ENCODE measurements at places on chromosomes 2 and 18.

DNA sequence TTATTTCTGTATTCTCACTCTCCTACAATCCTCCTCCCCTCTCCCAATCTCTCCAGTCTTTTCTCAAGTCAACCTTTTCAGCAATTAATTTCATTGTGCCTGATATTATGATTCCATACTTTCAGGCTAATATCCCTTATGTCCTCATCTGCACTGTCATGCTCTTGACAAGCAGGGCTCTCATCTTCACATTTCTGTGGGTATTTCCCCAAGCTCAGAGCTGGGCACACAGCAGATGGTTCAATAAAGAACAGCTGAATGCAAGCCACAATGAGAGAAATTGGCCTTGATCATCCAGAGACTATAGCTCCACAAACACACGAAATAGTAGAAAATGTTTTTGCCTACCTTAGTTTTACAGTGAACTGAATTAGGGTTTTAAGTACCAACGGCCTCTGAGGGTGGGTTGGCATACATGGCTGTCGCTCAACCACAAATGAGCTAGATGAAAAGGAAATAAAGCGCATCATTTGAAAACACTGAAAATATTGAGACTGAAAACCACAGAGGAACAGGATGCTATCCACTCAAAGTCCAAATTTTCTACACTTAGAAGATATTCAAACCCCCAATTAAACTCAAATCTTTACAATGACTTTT, 47.5 kb upstream of the STAT1 start:
- peak; percentile 57 for DNase-seq

- no peak for DNase-seq
These were observed 127.5 kb upstream of the TTC39C start for GRCh38 chr18:23887035-23887434.

DNA sequence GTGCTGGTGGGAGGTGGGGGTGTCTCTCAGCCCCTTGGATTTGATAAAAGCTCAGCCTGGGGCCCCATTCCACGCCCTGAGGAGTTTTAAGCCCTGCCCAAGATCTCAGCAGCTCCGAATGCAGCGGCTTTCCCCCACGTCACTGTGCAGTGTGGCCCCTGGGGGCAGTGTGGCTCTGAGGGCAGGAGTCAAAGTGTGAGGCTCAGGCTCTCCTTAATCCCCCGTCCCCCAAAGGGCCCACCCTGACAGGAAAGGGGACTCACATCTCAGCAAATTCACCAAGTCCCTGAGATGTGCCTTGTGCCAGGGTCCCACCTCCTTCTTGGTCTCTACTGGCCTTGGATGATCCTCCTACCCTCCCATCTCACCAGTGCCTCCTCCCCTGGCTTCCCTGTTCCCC, 25.2 kb downstream of the NPPC start:
- no peak for DNase-seq

- no peak for DNase-seq
These were observed 948.2 kb upstream of the FAM98A start for GRCh38 chr2:34547340-34547739.

- DNase-seq, result no peak
These were observed 257.7 kb upstream of the UBE2E3 start for GRCh38 chr2:180722551-180723239.

DNA sequence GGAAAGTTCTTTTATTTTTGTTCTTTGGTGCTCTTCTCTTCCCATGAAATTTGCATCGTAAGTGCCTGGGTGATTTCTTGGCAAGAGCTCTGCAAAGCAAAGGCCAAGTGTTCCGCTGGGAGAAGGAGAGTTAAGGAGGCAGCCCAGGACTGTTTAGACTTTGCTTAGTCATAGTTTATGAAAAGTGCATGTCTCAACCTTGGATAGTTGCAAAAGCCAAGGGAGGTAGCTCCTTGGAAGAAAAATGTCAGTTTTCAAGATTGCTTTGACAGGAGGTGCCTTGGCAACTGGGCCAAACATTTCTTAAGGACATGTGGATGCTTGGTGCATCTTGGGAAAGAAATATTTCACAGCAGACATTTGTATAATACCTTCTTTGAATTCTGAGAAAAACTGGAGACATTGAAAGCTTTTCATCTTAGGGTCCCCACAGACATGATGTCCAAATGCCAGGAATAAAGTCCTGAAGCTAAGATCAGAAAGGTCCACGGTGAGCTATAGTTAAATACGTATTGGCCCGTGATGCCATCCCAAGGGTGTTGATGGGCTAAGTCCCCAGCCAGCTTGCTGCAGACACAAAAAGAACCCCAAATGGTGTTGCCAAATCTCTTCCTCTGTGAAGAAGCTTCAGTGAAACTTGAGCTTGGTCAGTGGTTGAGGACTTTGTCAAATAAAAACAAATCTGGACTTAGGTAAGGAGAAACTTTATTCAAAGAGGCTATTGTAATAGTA, 96.3 kb upstream of the THUMPD2 start:
- DNase-seq, result no peak

GRCh38 chr2:205259121-205259520, 423.2 kb upstream of the NRP2 start:
- DNase-seq, result no peak

DNA sequence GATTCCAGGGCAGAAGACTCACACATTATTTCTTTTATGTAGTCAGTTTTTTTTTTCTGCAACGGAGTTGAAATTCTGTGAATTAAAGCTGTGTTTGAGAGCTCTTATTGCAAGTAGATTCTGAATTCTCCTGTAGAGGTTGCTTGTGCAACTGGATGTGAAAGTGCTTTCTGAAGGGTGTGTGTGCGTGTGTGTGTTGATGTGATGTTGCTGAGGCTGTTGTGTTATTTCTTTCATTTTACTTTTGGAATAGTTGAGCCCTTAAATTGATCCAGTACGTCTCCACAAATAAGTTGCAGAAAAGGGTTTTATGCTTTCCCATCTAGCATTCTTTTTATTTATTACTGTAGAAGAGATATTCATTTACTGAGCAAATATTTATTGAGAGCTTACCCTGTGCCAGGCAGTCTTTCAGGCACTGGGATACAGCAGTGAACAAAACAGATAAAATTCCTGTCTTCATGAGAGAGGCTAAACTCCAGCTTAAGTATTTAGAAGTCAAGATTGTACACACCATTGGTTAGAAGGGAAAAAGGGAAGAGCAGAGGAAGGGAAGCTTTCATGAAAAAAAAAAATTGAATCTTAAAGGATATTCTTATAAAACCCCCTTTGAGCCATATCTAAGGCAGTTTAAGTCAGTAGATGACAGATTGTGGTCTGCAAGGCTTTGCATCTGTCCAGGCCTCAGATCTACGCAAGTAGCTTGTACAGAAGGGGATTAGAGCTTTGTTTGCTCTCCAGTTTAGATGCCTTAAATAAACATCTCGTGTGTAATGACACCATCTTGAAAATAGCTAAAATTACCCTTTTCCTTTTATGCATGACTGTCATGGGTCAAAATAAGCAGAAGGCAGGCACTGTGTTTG, 58.2 kb downstream of the MYO1B start:
- no peak for DNase-seq

GRCh38 chr2:46518861-46519260, 39.5 kb downstream of the TMEM247 start:
- DNase-seq, result no peak

DNA sequence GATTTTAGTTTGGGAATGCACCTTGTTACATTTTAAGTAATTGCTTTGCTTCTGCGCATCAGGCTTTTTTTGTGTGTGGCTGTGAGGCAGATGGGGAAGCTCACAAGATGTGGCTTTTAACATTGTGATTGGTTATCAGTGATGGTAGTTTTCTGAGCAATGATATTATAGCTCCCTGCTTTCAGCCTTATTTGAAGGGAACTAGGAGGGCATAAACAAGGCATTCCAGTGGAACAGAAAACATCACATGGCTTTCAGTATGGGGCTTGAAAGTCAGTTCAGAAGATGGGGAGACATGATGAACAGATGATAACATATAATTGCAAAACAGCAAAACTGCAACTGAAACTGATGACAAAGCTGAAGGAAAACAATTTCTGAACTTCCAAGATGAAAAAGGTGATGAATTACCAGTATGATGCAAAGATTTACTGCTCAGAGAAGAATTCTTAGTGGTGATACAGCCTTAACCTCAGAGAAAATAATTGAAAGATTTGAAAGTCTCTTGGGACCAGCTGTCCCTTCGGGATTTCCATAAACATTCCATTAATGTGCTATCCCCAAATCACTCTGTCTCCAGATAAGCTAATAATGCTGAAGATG, 439.7 kb downstream of the RND3 start:
- no peak for DNase-seq

DNA sequence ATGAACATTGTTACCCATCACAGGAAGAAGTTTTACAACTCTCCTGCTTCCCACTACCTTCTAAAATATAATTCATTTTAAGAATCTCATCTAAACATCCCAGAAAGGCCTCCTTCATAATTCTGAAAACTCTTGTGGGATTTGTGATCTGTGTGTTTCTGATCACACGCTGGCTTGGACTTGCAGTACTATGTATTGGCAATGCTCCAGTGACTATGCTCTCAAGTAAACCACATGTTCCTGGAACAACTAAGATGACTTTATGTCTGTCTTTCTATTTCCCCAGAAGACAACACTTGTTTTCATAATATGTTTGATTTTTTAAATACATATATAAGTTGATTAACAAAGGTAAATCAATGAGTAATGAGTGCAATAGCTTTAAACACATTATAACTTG, 376.6 kb upstream of the NETO1 start:
- DNase-seq, result no peak

DNA sequence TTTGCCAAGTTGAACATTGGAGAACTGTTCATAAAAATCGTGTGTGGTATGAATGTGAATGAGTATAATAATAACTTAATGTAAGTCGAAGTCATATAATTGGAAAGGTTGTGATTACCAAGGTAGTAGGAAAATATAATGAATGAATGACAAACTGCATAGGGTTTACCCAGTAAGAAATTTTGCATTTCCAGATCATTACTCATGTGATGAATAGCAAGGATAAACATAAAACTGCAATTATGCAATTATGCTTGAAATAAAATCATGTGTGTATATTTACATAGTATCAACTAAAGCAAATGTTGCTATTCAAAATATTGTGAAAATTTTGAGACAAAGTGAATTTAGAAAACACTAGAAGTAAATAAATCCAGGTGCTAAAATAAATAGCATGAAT, 1108.7 kb upstream of the TMEFF2 start:
- DNase-seq, result no peak

DNA sequence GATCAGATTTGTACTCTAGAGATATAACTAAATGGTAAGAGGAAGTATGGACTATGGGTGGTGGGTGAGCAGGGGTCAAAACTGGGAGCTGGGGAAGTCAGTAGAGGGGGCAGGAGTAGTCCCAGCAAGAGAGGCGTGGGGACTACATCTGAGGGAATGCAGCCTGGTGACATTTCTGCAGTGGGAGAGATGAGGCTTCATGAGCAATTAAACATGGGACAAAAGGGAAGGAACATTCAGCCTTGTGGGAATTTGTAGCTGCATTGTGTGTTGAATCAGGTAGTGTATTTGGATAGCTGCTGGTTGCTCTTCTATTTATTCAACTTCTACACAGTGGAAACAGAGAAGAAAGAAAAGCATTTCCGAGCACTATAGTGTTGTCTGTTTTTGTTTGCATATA, 3.6 kb downstream of the CNOT11 start:
- no peak for DNase-seq

DNA sequence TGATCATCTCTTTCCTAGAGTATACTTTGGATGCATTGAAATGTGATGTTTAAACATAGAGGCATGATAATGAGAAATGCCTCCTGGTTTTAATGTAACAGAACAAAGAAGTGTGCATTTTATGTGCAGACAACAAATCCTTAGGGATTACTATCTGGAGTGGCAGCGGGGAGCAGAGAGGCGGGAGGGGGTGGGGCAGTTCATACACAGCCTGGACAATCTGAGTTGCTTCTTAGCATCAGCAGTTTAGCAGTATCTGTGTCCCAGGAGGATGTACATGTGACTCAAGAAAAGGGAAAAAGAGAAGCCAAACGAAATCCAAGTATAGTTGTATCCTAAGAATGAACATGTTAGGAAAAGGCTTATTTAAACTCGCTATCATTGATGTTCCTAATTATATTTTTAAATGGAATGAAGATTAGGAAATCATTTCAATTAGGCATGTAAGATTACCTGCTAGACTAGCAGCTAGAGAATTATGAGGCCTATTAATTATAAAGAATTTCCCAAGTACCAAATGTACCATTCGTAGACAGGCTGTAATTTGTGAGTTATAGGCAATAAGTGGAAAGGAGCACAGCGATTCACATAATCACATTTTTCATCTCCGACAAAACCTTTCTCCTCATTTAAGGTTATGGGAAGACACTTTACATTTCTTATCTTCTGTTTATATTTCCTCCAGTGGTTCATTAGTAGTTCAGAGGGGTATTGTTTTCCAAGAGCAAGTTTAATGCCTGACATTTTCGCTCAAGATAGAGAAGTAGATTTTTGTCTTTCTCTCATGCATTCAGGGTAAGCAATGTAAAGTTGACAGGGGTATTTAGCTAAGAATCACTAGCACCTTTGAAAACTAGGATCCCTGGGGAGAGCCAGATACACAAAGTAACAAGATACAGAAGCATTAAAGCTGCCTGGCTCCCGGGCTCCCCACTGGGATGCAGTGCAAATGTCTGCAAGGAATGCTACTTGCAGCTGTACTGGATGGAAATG, 141.3 kb upstream of the NOSTRIN start:
- DNase-seq, result no peak

GRCh38 chr2:130827502-130828251, 9.0 kb upstream of the ARHGEF4 start:
- DNase-seq, result no peak

DNA sequence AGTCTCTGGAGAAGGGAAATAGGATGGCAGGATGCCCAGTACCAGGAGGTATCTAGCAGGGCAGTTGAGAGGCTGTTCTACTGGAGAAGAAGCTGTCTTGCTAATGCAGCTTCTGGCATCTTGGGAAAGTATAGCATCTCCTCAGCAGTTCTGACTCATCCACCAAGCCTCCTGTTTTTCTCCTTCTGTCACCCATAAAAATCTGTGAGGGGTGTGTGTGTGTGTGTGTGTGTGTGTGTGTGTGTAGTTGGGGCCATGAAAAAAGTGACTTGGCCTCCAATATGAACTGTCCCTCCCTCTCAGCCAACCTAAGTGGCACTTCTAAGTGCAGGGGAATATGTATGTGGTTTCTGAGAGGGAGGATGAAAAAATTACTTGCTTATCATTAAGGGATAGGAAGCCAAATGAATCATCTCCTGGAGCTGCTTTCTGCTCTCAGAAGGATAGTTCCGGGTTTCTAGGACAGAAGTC, 83.9 kb downstream of the CBLN2 start:
- DNase-seq, result no peak

DNA sequence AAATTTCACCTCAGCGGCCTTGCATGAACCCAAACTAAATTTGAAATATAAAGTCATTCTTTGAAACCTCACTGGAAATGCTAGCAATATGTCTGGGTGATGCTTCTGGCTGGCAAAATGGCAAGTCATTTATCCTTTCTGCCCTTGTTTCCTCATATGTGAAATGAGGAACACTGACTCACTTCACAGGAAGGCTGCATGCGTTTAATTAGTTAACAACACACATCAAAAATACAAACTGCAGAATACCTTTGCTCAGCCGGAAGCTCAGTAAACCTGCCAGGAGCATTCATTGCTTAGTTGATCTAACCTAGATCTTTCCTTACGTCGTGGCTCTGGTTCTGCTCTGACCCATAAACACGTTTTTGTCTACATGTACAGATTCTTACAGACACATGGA, 214.2 kb upstream of the ACVR2A start:
- peak; percentile 42 for DNase-seq
